ENCODE measurements at places on chromosomes 16 and 17.

GRCh38 chr17:31875081-31875480 lies 16.0 kb upstream of the COPRS start:
- no peak for DNase-seq

DNA sequence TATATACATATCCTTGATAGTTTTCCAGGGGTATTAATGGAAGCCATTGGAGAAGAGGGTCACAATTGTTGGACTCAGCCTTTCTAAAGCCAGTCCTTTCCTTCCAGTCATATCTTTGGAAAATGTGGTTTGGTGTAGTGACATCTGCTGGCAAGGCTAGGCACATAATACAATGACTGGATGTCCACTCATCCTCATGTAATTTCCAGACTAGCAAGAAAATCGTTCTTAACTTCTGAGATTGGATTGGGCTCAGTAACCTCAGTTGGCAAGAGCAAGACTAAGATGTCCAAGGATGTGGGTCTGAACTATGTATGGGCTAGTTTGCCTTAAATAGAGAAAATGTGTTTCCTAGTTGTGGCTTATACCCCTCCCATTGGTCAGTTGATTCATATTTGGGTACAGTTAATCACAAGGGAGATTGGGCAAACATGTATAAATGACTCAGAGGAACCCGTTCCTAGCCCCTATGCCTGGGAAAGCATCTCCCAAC lies 8.7 kb upstream of the KAT7 start:
- DNase-seq = no peak

- DNase-seq = no peak
Observed at GRCh38 chr17:31544186-31544585, 152.7 kb downstream of the RAB11FIP4 start.

DNA sequence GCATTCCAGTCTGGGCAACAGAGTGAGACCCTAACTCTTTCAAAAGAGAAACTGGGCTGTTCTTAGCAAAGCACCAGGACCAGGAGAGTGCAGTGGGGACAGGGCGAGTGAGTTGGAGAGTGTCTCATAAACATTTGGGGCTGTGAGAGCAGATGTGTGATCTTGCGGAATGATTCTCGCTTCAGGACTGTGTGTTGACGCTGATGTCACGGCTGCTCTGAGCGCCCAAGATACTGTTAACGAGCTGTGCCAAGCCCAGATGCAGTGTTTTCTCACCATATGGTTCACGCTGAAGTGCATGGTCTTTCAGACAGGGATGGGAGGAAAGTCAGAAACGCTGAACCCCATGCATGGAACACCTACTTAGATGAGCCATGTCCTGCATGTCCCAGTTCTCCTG lies 438.2 kb downstream of the HS3ST4 start:
- no peak for DNase-seq

DNA sequence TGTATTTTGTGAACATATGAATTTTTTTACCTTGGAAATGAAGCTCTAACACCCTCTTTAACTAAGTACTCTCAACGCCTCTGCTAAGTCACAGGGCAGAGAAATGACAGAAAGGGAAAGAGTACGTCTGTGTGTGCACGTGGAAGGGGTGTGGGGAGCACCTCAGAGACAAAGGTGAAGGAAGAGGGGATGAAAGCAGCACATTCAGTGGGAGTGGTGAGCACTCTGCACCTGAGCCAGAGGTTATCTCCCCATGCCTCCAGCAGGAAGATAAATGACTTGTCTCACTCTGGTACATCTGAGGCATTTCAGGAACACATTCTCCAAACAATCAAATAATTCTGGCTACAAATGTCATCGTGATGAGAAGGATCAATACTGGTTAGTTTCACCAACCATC lies 15.0 kb downstream of the GNA13 start:
- no peak for DNase-seq

- DNase-seq = no peak
Observed at GRCh38 chr16:57614944-57615343, 13.5 kb upstream of the ADGRG1 start.

DNA sequence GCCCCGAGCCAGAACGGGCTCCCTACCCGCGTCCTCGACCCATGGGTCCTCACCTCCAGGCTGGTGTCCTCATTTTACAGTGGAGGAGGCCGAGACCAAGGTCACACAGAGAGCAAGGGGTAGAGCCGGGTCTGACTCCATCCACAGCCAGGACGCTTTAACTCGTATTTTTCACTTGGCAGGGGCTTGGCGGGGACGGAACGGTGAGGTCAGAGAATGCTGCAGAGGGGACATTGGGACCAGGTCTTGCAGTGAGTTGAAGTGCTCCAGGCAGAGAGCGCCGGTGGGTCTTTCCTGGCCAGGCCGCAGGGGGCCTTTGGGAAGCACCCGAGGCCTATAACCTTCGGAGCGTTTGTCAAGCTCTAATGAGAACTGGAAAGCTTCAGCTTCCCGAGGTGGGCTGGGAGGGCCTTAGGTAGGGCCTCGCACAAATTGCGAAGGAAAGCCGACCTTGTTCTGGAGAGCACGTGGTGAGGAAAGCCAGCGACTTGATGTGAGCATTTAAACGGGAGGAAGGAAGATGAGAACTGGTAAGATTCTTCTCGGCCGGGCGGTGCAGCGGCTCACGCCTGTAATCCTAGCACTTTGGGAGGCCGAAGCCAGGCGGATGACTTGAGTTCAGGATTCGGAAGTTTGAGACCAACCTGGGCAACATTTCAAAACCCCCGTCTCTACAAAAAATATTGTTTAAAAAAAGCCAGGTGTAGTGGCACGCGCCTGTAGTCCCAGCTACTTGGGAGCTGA lies 908 bp upstream of the CLUH start:
- no peak for DNase-seq

DNA sequence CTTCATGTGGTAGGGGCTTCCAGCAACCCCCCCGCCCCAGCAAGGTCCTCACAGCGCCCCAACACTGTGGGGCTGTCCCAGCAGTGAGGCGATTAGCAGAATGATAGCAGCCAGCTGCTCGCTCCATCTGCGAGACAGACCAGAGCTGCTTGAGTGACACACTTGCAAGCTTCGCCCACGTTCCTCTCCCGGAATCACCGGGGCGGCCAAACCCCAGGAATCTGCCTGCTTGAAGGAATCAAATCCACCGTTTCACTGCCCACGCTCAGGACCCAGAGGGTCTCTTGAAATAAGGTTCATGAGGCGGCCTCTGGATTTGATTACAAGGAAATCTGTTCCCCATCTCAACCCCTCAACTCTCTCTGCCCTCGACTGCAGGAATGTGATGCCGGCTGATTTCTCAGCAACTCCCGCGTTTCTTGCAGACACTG lies 356.0 kb downstream of the C16orf95 start:
- no peak for DNase-seq

- DNase-seq = no peak
Observed at GRCh38 chr16:87125206-87126155, 191.7 kb downstream of the C16orf95 start.

All from psoas muscle (tissue), 8 donors.